Activated T-cell treated with anti-CD3 and anti-CD28 coated beads, Interleukin-2, amount 50 U/mL, for 1 hour (primary cell): ENCODE measurements at places on chromosomes 5 and 9.

- no peak for DNase-seq
Measured at GRCh38 chr5:5738797-5739489, 316.5 kb downstream of the ICE1 start.

DNA sequence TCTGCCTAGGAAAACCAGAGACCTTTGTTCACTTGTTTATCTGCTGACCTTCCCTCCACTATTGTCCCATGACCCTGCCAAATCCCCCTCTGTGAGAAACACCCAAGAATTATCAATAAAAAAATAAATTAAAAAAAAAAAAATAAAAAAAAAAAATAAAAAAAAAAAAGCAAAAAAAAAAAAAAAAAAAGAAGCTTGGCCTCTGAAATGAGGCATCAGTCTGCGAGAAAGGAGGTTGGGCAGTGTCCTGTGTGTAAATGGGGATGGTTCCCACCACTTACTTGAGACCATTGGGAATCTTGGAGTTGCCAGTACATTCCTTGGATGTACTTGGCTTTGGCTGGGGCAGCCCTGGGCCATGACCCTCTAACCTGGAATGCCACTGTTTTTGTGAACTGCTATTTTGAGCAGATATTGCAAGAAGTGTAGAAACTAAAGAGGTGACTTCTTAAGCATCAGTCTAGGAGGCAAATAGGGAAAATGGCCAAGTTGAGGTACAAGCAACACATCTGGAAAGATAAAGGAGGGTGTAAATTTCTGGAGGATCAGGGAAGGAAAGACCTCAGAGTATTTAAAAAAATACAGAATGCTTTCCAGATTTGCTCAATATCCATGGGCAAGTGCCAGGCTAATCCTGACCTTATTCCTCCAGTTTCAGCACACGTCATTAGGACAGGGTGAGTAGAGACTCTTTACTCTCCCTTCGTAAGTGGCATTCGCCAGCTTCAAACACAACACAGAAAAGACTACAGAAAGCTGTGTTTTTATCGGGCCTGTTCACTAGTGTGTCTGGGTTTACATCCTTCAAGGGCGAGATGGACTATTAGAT lies 58.1 kb downstream of the HSPA4 start:
- no peak for DNase-seq

GRCh38 chr9:80648336-80648735 lies 1041.0 kb downstream of the TLE1 start:
- no peak for DNase-seq

DNA sequence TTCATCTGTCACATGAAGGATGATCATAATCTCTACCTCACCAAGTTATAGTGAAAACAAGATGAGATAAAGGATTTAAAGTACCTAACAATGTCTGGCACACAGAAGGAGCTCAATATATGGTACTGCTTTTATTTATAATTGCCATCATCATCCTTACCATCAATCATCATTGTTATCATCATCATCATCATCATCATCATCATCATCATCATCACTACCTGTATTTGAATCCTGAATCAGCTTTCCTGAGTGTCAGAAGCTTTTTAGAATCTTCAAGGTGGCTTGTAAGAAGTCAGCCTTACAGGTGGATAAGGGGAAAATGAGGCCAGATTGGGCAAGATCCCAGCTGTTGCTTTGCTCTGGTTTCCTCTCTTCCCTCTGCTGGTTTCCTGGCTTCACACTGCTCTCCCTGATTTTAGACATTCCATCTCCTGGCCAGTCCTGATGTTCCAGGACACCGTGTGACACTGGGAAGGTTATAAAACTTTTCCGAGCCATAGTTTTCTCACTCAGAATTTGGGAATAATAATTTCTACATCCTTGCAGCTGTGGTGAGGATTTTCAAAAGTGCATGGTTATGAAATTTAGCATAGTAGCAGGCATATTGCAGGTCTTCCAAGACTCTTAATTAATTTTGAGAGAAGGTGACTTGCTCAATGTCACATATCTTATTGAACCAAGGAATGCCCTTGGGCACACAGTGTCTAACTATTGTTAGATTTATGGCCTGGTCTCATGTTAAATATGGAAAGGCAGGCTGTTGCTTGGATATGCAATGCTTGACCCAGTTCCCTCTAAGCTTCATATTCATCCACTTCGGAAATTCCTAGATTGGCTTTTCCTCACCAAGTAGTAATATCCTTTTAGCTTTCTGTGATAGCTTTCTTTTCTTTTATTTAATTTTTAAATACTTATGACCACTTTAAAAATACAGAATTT lies 160.7 kb downstream of the TMEM38B start:
- DNase-seq, result no peak
